ENCODE measurements at places on chromosomes 6 and 20.

DNA sequence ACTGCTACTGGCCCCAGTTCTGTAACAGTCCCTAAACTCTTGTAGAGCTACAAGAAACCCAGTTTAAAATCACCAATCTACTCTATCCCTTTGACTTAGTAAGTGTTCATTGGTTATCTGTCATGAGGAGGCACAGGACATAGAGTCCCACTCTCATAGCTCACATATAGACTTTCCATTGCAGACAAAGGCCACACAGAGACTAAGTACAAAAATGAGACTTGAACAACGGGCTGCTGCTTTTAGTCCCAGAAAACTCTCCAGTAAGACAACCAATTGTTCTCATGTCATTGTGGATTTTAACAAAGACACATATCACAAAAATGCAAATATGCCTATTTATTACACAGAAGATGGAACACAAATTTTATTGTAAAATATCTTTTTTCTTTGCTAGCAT, 197.4 kb downstream of the PTPRK start:
- H3K27ac ChIP-seq, result no peak overlapping the region
- DNase-seq, result no peak
- no peaks in the 10 kb centered on the region for H3K4me1 ChIP-seq
- H3K36me3 ChIP-seq, result peaks cover 29% of the 10 kb centered on the region
- H3K27me3 ChIP-seq, result no peaks in the 10 kb centered on the region

DNA sequence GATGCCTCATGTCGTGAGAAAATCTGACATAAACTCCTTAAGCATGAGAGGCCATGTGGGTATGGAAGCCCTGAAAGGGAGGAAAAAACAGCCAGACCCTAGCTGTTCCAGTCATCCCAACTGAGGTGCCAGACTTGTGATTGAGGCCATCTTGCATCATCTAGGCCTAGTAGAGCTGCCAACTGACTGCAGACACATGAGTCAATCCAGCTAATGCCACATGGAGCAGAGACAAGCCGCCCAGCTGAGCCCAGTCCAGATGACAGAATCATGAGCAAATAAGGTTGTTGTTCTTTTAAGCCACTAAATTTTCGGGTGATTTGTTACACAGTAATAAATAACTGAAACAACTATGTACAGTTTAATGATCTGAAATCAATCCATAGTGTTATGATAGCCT, 680.9 kb downstream of the MAFB start:
- H3K4me3 ChIP-seq, result no peak overlapping the region
- peaks cover 6% of the 10 kb centered on the region for H3K36me3 ChIP-seq
- H3K27me3 ChIP-seq, result no peaks in the 10 kb centered on the region
- H3K27ac ChIP-seq, result no peak overlapping the region
- DNase-seq, result no peak
- peaks cover 57% of the 10 kb centered on the region for H3K4me1 ChIP-seq

DNA sequence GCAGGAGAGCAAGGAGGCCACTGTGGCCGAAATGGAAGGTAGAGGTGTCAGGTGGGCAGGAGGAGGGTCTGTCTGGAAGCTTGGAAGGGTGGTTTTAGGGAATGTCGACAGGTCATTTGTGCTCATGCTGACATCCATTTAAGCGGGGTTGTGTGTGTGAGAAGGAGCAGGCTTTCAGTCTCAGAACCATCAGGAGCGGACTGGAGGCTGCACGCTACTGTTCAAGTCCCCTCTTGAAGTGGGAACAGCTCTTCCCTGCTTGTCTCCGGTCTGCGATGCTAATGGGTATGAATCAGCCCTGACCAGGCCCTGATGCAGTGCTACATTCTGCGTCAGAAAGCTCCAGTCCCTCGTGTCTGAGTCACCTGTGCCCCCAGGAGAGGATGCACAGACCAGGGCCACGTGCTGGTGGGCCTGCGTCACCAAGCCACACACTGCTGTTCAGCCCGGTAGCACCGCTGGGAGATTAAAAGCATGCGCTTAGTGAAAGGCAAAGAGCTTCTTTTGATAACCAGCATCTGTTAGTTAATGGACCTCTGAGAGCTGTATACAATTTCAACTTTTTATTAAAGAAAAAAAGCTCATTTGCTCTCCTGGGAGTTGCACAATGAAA, 58.0 kb downstream of the APCDD1L start:
- peaks cover 3% of the 10 kb centered on the region for H3K27me3 ChIP-seq
- DNase-seq, result no peak
- H3K36me3 ChIP-seq, result peaks cover 39% of the 10 kb centered on the region
- no peak overlapping the region for H3K4me3 ChIP-seq
- peaks cover 32% of the 10 kb centered on the region for H3K4me1 ChIP-seq

DNA sequence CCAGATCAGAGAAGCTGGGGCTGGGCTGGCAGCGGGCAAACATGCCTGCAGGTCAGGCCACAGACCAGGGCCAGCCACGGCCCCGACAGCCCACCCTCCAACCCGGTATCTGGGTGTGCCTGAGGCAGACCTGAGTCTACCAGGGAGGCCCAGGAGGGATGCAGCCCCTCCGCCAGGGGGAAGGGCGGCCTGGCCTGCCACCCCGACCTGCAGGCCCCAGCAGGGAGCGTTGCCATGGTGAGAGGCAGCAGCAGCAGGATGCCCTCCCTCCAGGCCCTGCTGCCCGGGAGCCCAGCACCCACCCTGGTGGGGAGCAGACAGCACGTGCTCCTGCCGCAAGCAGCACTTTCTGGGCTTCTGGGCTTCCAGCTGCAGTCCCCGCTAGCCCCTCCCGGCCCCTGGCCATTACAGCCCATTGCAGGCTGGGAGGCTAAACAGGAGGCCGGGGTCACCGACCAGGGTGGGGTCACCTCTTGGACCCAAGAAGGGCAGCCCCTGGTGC, 3.8 kb upstream of the EEF1A2 start:
- DNase-seq, result no peak
- peaks cover 6% of the 10 kb centered on the region for H3K4me1 ChIP-seq
- peaks cover 5% of the 10 kb centered on the region for H3K36me3 ChIP-seq
- H3K4me3 ChIP-seq, result no peak overlapping the region
- no peak overlapping the region for H3K27ac ChIP-seq
- peaks cover 72% of the 10 kb centered on the region for H3K27me3 ChIP-seq

GRCh38 chr20:33875055-33875454, 63.9 kb downstream of the CHMP4B start:
- peaks cover 16% of the 10 kb centered on the region for H3K27me3 ChIP-seq
- no peak overlapping the region for H3K27ac ChIP-seq
- no peak overlapping the region for H3K4me3 ChIP-seq
- peaks cover 11% of the 10 kb centered on the region for H3K36me3 ChIP-seq
- H3K4me1 ChIP-seq, result peaks cover 5% of the 10 kb centered on the region
- DNase-seq, result no peak

GRCh38 chr6:12324099-12324498, 33.9 kb downstream of the EDN1 start:
- peaks cover 15% of the 10 kb centered on the region for H3K27me3 ChIP-seq
- H3K4me3 ChIP-seq, result no peak overlapping the region
- no peak for DNase-seq
- H3K36me3 ChIP-seq, result peaks cover under 1% of the 10 kb centered on the region

DNA sequence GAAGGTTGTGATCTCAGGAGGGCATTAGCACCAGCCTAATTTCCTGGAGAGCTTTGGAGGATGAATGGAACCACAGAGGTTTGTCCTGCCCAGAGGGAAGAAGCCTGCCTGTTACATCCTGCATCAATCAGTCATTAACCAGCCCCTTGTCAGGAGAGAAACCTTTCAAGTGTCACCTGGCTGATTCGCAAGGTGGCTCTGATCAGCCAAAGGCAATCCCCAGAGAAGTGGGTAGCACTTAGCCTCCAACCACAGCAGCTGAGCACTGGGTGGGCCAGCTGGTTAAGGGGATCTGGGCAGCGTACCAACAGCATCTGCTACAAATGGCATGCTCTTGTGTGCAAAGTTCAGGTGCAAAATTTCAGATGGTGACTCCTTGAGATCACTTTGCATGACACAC, 26.9 kb downstream of the ANKEF1 start:
- H3K4me3 ChIP-seq, result no peak overlapping the region
- peaks cover 3% of the 10 kb centered on the region for H3K27me3 ChIP-seq
- no peak overlapping the region for H3K27ac ChIP-seq
- peaks cover 8% of the 10 kb centered on the region for H3K36me3 ChIP-seq
- H3K4me1 ChIP-seq, result peaks cover 27% of the 10 kb centered on the region

Data from nephron progenitor cell (in vitro differentiated cells).